Transverse colon (tissue), 4 donors: ENCODE measurements at places on chromosomes 13 and 19. TPM values are rescaled to one million over a fixed set of nuclear protein-coding genes. Genes with fewer than 3 reads are reported as not detected.

The SGCG gene
- not detected for total RNA-seq

GRCh38 chr19:48271531-48272151 lies 1.8 kb downstream of the ZNF114 start:
- DNase-seq: peak; percentile 27
- H3K4me3 ChIP-seq: peak overlapping the region; percentile 20
- no peaks in the 10 kb centered on the region for H3K36me3 ChIP-seq
- peak overlapping the region; percentile 7 for H3K27ac ChIP-seq
- peaks cover 44% of the 10 kb centered on the region for H3K27me3 ChIP-seq

DNA sequence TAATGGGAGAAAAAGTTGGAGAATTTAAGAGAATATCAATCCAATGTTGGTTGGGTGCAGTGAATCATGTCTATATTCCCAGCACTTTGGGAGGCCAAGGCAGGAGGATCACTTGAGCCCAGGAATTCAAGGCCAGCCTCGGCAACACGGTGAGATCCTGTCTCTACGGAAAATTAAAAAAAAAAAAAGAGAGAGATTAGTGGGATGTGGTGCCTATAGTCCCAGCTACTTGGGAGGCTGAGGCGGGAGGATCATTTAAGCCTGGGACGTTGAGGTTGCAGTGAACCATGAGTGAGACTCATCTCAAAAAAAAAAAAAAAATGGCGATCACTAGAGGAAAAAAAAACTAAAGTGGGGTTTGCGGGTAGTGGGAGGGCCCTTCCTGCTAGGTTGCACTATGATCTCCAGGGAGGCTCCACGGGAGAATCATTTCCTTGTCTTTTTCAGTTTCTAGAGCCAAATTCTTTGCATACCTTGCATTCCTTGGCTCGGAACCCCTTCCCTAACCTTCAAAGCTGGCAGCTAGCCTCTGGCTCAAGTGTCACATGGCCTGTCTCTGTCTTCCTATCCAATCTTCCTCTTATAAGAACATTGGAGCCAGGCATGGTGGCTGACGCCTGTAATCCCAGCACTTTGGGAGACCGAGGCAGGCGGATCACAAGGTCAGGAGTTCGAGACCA lies 5.8 kb upstream of the ERCC2 start:
- no peak overlapping the region for H3K27ac ChIP-seq
- H3K36me3 ChIP-seq: no peaks in the 10 kb centered on the region
- no peak for DNase-seq
- no peaks in the 10 kb centered on the region for H3K27me3 ChIP-seq
- no peaks in the 10 kb centered on the region for H3K4me1 ChIP-seq

The TSKS gene
- 0.82 TPM for total RNA-seq

The ZNF709 gene
- 1.1 TPM for total RNA-seq

The BCAM gene
- total RNA-seq: 19.5 TPM

DNA sequence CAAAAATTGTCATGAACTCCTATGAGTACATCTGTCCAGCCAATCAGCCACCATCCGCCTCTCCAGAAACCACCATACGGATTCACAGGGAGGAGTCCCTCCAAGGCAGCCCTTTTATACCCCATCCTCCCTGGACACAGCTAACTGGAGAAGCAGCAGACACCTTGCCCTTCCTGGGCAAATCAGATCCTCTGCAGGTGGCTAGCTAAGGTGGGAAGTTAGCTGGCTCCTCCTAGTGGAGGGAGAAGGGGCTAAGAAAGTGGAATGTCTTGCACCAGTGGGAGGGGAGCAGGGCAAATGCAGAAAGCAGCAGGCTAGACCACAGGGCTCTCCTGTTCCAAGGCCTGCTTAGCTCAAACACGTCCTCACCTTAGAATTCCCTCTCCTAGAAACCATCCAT lies 46.2 kb upstream of the UQCRFS1 start:
- no peaks in the 10 kb centered on the region for H3K36me3 ChIP-seq
- H3K4me1 ChIP-seq: no peaks in the 10 kb centered on the region
- H3K27me3 ChIP-seq: no peaks in the 10 kb centered on the region
